ENCODE measurements at places on chromosomes 7 and 10. TPM values are rescaled to one million over a fixed set of nuclear protein-coding genes. Genes with fewer than 3 reads are reported as not detected.

The CABCOCO1 gene
- not detected for total RNA-seq

GRCh38 chr7:14487701-14488395 lies 414.7 kb downstream of the DGKB start:
- no peak for DNase-seq

- no peak for DNase-seq
These were observed 474.0 kb upstream of the NRP1 start for GRCh38 chr10:33808475-33808874.

The PRLHR gene
- total RNA-seq = not detected

- DNase-seq = no peak
These were observed 205.9 kb downstream of the MBL2 start for GRCh38 chr10:52566471-52567246.

DNA sequence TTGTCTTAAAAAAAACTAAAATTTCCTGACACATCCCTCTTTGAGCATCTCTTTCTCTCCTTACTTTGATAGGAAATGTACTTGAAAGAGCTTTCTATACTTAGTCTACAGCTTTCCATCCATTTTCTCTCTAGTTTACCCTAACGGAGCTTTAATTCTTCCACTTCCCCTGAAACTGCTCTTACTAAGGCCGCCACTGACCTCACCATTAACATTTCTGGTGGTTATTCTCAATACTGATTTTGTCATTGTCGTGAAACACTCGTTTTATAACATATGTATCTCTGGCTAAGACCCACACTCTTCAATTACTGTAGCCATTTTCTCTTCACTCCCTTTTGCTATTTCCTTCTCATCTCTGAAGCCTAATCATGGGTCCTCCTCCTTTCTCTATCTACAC lies 262.0 kb upstream of the FERD3L start:
- no peak for DNase-seq

DNA sequence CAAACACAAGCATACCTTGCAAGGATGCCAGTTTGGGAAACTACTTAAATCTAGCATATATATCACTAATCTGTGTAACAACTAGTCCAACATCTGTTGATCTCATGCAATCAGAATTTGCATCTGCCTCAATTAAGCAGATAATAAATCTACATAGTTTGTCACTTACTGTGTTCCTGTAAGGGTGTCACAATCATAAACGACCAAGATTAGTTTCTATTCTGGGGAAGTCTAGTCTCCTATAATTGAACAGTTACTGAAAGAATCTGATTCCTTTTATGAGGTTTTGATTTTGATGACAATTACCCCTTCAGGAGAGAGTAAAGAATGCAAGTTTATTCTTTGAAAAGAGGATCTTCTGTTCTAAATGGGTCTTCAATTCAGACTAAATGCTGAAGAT lies 85.5 kb upstream of the LRRN3 start:
- no peak for DNase-seq

The SCIN gene
- not detected for total RNA-seq

The H2BK1 gene
- not detected for total RNA-seq

The C7orf33 gene
- total RNA-seq = not detected

The HPSE2 gene
- total RNA-seq = not detected

The LRRD1 gene
- total RNA-seq = not detected

DNA sequence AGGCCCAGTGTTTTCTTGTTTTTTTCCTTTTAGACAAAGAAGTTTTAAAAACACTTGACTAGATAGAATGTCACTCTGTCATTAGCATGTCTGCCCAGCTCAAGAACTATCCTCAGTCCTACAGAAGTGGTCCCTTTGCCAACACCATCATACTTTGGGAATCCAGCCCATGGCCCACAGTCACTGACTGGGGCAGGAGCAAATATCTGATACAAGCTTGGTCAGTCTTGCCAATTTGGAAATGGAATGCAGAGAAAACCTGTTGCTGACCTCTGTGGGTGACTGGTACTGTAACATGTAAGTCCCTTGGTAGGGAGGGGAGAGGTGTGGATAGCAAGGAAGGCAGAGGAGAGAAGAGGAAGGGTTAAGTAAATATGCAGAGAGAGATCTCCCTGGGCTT lies 47.8 kb downstream of the IPMK start:
- DNase-seq = no peak

Data from left ventricle myocardium inferior (tissue), 1 donor.